Activated T-helper 1 cell treated with Interleukin-2 at 50 U/mL for 16 hours (primary cell): ENCODE measurements at places on chromosomes 5 and 9.

DNA sequence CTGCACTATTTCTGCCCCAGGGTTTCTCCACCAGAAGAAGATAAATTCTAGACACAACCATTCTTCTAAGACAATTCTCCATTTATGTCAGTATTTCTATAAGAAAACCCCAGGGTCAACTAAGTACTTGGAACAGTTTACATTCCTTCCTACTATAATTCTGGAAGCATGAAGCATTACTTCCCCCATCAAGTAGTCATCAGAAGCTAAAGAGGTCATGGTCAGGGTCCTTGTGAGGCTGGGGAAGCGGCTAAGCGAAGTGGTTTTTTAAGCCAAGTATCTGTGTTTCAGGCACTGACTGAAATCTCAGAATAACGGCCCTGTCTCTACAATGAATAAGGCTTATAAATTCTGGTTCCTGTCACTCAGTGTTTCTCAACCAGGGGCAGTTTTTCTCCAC, 197.8 kb downstream of the GLIS3 start:
- no peak for DNase-seq

DNA sequence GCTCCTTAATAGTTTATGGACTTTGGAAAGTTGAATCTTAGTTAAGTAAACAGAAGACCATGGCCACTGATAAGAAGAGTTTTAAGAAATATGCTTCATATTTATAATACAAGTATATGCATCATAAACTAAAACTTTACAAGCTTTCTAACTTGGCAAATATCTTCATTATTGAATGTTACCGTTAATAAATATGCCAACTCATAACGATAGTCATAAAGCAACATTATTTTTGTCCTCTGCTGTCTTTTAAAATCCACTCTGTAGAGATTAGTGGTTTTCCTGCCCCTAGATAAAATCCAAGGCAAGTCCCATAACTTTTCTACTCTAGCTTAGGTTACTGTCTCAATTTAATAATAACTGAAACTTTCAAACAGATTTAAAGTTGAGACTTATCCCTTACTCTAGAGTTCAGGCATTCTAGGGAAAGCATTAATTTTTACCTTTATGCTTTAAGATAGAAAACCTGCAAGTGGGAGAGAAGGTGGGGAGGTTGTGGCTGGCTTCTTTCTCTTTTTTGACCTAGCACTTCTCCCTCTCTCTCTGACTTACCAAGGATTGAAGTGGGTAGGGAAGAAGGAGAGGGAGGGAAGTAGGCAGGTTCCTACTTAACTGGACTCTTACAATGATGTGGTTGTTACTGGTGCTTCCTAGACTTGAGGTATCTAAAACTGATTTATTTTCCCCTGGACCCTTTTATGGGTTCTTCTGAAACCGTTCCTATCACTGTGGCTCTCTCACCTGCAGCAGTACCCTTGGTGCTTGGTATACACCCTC, 29.6 kb downstream of the RNF145 start:
- DNase-seq = no peak

GRCh38 chr5:170503990-170504596, at the start of gene KCNIP1:
Gene KCNIP1, plus strand, starts transcription at chr5:170504020.
- no peak for DNase-seq

DNA sequence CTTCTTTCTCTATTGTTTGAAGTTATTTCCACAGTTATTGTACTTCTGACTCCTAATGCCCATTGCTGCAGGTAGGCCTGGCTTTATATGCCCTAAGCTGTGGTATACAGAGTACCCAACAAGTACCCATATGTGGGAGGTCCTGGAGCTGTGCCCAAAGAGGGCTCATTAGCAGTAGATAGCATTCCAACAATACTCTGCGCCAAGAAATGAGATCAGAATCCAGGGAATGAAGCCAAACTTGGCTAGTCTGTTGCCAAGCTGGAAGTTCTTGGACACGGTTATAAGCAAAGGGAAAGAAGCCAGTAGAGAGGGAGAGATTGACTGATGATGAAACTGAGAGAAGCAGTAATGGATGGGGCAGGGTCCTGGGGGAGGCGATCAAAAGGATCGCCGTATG, 29.7 kb upstream of the FAM169A start:
- DNase-seq = no peak

- no peak for DNase-seq
Observed at GRCh38 chr9:126608551-126608950, 5.2 kb upstream of the LMX1B start.

DNA sequence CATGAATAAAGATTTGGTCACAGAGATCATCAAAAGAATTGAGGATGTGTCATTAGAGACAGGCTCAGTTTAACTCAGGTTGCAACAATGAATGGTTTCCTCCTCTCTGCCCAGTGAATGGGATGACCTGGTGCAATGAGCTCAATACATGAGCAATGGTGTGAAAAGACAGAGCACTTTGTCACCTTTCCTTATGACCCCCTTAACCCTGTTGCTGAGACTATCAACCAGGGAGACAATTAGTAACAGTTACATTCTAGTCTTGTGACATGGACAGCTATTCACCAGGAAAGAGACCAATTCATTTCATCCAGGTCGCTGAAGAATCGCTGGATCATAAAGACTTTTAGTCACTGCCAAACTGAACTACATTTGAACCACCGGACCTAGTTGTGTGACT, 19.9 kb upstream of the CDH6 start:
- no peak for DNase-seq

GRCh38 chr5:116982035-116982434, 407.4 kb upstream of the SEMA6A start:
- no peak for DNase-seq

- no peak for DNase-seq
Observed at GRCh38 chr5:107223066-107223465, 447.7 kb downstream of the EFNA5 start.

DNA sequence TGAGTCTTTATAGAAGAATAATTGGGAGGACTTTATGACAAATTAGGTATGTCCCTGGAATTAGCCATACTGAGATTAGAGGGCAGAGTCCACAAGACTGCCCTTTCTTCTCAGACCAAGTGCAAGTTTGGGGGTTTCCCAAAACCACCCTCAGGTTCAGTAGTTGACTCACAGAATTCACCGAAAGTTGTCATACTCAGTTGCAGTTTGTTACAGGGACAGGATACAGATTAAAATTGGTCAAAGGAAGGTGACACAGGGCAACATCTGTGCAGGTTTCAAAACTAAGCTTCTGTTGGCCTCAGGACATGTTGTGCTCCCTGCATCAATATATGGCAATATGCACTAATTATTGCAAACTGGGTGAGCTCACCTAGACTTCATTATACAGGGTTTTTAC, 3.8 kb downstream of the RANBP17 start:
- no peak for DNase-seq

DNA sequence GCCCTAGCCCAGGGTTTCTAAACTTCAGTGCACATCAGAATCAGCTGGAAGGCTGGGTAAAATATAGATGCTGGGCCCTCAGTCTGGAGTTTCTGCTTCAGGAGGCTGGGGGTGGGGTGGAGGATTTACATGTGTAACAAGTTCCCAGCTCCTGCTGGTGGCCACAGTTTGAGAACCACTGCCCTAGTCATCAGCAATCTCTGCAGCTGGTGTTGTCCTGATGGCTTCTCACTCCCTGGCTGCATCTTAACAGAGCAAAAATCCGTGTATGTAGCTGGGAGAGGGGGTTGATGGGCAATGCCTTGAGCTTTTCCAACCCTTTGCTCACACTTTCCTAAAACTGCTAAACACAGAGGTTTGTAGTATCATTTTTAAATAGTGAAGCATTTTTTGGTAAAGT, 186.0 kb upstream of the KLF9 start:
- no peak for DNase-seq

- no peak for DNase-seq
Observed at GRCh38 chr9:129598089-129598596, 22.8 kb downstream of the C9orf50 start.

DNA sequence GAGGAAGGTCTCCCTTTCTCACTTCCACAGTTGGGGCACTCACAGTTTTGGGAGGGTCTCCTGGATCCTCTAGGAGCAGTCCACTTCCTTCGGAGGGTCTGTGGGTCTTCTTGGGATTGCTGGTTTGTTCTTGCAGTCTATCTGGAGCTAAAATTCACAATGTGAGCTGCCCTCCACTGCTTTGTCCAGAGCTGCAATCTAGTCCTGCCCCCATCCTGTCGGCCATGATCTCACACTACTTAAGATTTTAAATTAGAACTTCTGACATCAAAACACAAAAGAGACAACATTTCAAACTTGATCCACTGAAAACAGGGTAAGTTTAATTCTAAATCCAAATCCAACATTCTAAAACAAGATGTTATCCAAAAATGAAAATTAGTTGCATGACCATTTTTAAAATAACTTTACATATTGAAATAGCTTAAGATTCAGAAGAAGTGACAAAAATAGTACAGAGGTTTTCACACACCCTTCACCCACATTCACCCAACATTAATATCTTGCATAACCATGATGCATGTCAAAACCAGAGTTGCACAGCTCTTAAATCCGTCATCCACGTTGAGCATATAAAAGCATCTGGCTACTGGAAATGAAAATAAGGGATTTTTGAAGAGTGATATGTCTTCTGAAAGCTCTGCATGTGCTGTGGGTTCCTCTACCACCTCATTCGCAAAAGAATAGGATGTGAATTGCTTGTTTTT, 113.7 kb upstream of the EPB41L4A start:
- DNase-seq = no peak

GRCh38 chr9:70374962-70375618, 39.4 kb downstream of the KLF9 start:
- DNase-seq = no peak

DNA sequence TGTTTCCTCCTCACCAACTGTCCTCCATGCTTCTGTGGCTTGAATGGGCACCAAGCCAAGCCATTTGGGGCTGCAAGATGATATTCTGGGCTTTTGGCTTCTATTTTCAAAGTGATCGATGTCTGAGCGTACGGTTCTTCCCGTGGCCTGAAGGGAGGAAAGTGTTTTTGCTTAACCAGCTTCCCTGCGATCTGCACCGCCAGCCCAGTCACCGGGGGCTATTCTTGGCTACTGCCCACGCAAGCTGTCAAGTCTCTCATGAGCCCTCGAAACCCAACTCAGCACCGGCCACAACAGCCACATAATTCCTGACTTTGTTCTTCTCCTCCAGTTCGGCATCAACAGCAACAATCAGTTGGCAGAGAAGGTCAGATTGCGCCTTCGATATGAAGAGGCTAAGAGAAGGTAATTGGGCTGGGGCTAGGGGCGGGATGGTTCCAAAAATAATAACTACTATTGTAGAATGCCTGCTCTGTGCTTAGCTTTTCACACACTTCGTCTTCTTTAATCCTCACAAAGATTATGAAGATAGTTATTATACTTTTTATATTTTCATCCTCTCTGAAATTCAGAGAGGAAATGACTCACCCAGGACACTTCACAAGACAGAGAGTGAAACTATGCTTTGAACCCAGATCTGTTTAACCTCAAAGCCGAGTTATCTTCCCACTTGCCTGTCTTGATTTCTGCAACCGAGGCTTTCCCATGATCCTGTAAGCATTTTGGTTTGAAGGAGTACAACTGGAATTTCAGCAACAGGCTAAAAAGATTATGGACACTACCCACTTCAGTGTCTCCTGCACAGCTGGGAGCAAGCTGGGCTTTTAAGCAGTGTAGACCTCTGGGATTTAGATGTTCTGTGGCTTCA, 76.4 kb upstream of the RARS1 start:
- no peak for DNase-seq

DNA sequence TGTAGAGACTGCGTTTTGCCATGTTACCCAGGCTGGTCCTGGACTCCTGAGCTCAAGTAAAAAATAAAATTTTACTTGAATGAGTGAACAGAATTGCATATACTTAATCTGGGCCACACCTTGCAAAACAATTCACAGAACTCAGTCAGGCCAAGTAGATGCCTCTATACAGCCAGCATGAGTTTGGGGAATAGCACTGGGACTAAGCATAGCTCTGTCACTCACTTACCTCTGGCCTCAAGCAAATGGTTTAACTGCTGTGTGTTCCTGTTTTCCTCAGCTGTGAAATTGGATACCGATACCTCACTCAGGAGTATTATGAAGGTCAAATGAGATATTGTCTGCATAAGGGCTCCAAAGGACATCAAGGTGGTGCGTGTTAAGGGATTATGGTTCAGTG, 10.9 kb upstream of the FRMPD1 start:
- DNase-seq = no peak

DNA sequence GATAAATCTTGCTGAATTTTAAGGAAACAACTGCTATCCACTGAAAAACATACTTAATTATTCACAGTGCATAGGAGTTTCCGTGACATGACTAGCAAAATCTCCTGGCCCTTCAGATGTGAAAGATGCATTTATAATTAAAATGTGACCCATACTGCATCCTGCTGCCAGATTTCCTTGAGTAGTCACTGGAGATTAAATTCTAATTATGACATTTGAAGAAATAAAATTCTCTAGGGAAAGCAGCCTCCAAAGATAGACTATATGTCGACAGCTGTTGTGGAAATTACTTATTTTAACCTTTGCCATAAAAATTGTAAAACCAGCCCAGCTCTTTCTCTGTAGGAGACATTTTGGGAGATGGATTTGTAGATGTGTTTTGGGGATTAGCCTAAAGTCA, 193.6 kb upstream of the SMC2 start:
- no peak for DNase-seq

GRCh38 chr5:60287174-60287771, 393.7 kb upstream of the PDE4D start:
- DNase-seq = no peak

GRCh38 chr5:73387149-73387591, 61.4 kb downstream of the FOXD1 start:
- no peak for DNase-seq

- DNase-seq = no peak
Observed at GRCh38 chr9:4146293-4146692, 153.6 kb downstream of the GLIS3 start.
